ENCODE measurements at places on chromosomes 5 and 9. TPM values are rescaled to one million over a fixed set of nuclear protein-coding genes. Genes with fewer than 3 reads are reported as not detected.

- DNase-seq: no peak
Observed at GRCh38 chr5:16863469-16863946, 72.6 kb downstream of the MYO10 start.

- DNase-seq: no peak
Observed at GRCh38 chr9:106535439-106535838, 327.5 kb upstream of the ZNF462 start.

- no peak for DNase-seq
Observed at GRCh38 chr5:83192947-83193346, 115.6 kb downstream of the XRCC4 start.

- no peak for DNase-seq
Observed at GRCh38 chr9:35952526-35953191, 5.3 kb downstream of the OR2S2 start.

Gene GABRA6
- not detected for total RNA-seq

Gene GNA14
- 6.0 TPM for total RNA-seq

- DNase-seq: no peak
Observed at GRCh38 chr9:73682789-73683188, 531.1 kb downstream of the ANXA1 start.

GRCh38 chr5:154087260-154087659 is 48.5 kb downstream of the MFAP3 start:
- DNase-seq: no peak

Gene PCDHGC5
- total RNA-seq: 1.1 TPM

GRCh38 chr9:135070964-135071735 is 16.3 kb upstream of the OLFM1 start:
- DNase-seq: no peak

GRCh38 chr9:110638381-110638954 is 30.1 kb upstream of the MUSK start:
- DNase-seq: no peak

DNA sequence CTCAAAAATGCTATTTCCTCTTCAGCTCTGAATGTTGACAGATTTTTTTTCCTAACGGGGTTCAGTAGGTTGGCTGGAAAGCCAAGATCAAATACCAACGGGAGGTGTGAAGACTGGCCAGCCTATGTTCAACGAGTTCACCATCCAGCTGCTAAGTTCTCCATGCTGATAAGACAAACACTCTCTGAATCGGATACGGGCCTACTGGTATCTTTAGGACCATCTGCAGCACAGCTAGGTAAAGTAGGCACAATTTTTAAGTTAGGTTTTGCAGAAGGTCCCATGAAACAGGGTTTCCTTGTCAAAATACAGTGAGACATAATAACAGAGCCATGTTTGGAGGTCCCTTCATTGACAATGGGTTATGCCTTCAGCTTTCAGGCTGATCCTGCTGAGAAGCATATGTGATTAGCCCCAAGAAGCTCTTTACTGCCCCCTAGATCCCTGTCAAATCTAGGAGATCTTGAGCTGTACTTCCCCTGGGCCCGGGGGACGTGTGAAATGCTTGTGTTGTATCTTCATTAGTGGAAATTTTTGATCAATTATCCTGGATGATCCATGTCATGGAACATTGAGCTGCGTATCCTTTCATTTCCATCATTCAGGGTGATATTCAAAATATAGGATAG is 60.6 kb downstream of the PGM5 start:
- DNase-seq: no peak

DNA sequence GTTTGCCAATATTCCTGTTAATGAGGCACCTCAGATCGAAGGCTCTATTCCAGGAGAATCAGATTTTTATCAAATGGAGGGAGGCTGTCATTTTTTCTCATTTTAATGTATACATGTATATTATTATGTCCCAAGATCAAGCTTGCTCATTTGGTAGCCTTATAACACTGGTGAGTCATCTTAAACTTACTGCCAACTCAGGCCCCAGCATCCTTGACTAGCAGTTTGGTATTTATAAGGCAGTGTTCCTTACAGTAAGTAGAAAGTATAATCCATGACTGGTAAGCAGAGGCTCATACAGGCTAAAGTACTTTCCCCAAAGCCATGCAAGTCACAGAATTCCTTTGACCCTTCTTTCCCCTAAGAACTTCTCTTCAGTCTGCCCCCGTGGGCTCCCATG is 90.7 kb upstream of the NR3C1 start:
- no peak for DNase-seq

Gene QRFP
- not detected for total RNA-seq
